ENCODE measurements at places on chromosomes 4 and X. TPM values are rescaled to one million over a fixed set of nuclear protein-coding genes. Genes with fewer than 3 reads are reported as not detected.

Gene HTN1
- not detected for total RNA-seq

Gene TCEAL5
- not detected for total RNA-seq

Gene PORCN
- total RNA-seq, result 13.8 TPM

Gene SAGE1
- total RNA-seq, result not detected

Gene CLNK
- not detected for total RNA-seq

Gene ADRA2C
- 1.5 TPM for total RNA-seq

Gene HTRA3
- total RNA-seq, result 11.5 TPM

Gene ART3
- under 0.01 TPM for total RNA-seq

Gene ZNF674
- total RNA-seq, result 4.7 TPM

Gene TMPRSS11A
- total RNA-seq, result not detected

Gene FGFR3
- 0.29 TPM for total RNA-seq

Gene SSX1
- not detected for total RNA-seq

Gene ASB12
- total RNA-seq, result not detected

All from osteoblast (primary cell).